ENCODE measurements at places on chromosomes 12 and 14. TPM values are rescaled to one million over a fixed set of nuclear protein-coding genes. Genes with fewer than 3 reads are reported as not detected.

- no peak for DNase-seq
Observed at GRCh38 chr14:53963320-53964227, 6.9 kb upstream of the BMP4 start.

PIWIL1 gene
- total RNA-seq = not detected

- DNase-seq = no peak
Observed at GRCh38 chr12:107967170-107967569, 161.9 kb upstream of the WSCD2 start.

DNA sequence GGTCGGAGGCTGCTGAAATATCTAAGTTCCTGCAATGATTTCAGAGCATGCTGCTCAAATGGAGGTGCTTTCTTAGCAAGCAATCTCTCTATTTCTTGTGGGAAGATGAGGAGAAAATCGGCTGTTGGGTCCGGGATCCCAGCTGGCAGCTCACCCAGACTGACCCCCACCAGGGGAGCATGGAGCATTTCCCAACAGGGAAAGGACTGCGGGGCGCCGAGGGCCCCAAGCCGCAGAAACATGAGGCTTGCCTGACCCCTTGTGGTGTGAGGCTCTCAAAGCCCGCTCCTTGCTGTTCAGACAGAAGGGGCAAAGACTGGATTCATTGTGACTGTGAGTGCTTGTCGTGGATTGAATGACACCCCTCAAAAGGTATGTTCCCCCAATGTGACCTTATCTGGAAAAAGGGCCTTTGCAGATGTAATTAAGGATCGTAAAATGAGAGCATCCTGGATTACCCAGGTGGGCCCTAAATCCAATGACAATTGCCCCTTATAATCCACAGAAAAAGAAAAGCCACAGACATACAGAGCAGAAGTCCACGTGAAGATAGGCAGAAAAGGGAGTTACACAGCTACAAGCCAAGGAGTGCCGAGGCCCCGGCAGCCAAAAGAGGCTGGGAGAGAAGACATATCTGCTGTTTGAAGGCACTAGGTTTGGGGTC, 116.3 kb upstream of the VASH1 start:
- peak; percentile 34 for DNase-seq

KRT3 gene
- not detected for total RNA-seq

DNA sequence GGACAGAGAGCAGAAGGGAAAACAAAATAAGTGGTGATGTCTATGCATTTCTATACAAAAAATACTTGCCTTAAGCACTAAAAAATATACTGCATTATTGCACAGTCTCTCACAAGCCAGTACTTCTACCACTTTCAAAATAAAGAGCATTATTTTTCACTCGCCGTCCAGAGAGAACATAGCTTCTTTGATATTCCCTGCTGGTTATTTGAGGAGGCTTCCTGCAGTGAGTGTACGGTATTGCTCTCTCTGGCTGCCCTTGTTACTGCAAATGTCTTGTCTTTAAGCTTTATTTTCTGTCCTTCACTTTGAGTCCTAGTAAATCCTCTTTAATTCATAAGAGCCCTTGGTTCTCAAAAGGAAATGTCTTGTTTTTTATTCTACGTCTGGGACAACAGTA, 81.1 kb downstream of the EML1 start:
- DNase-seq = no peak

KRT85 gene
- total RNA-seq = not detected

DNA sequence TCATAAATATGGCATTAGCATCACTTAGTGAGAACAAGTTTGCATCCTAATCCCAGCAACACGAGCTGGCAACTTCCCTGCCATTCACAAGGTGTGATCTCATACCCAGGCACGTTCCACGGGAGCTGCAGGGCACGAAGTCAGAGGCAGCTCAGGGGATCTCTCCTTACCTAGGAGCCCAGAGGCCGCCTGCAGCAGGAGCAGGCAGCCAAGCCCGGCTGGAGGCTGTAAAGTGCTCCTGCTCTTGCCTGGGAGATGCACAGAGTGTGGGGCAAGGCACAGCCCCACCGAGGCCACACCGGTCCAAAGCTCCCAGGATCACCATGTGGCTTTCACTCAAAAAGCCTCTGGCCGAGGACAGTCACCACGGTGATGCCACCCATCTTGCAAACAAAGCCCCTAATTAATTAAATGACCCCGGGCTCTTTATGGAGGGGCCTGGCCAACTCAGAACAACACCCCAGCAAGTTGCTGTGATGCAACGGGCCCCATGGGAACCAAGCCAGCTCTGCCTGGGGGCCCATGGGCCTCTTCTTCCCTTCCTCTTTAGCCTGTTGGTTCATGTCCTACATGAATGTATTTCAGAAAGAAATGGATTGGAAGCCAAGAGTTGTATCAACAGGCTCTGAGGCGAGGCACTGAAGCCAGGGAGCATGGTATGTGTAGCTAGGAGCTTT, 26.5 kb downstream of the NUAK1 start:
- DNase-seq = no peak

- DNase-seq = no peak
Observed at GRCh38 chr12:116057356-116057755, 220.1 kb downstream of the MED13L start.

- peak; percentile 60 for DNase-seq
Observed at GRCh38 chr14:72518809-72519377, 375.0 kb downstream of the DPF3 start.

TM7SF3 gene
- 39.1 TPM for total RNA-seq

- no peak for DNase-seq
Observed at GRCh38 chr14:92997343-92998061, 74.6 kb downstream of the CHGA start.

DNA sequence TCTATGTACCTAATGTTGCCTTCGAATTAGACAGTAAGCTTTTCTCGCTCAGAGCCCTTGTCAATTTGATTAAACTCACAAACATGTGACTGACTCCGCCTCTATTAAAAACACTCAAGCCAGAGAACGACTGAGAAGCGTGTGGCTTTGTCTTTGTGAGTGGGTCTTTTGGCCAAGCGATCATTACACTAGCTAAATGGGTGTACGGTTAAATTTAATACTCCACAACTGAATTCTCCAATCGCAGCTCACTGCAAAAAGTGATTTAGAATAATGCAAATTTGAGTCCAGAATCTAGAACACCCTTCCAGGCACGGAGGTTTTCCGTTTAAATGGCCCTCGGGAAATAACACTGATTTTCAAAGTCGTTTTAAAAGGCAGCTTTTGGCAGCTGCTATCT, 253.7 kb downstream of the EFCAB11 start:
- DNase-seq = no peak

PLD4 gene
- total RNA-seq = not detected

GRCh38 chr12:55501601-55502000, 9.4 kb downstream of the OR6C68 start:
- DNase-seq = no peak

JKAMP gene
- 15.6 TPM for total RNA-seq

- no peak for DNase-seq
Observed at GRCh38 chr14:33717866-33718265, 233.0 kb downstream of the EGLN3 start.

ANKRD33 gene
- total RNA-seq = not detected

- DNase-seq = no peak
Observed at GRCh38 chr12:52228931-52229330, 4.1 kb upstream of the KRT7 start.

GPX2 gene
- total RNA-seq = not detected

NGB gene
- total RNA-seq = not detected

MTRFR gene
- total RNA-seq = 27.8 TPM

DNA sequence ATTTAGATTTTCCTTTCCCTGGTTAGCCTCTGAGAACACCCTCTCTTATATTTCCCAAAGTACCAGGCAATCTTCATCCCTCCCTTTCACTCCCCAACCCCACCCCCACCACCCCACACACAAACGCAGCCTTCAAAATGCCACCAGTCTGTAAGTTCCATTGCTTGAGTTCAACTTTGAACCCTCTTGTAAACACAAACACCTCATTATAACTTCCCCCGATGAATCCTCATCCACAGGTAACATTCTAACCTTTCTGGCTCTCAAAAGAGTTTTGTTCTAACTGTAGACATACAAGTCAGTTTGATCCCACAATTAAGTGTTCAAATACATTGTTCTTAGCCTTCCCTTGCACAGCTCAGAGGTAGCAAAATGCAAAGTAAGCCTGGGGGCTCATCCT, 199.4 kb upstream of the FOXN3 start:
- no peak for DNase-seq

NPC2 gene
- 38.0 TPM for total RNA-seq

DNA sequence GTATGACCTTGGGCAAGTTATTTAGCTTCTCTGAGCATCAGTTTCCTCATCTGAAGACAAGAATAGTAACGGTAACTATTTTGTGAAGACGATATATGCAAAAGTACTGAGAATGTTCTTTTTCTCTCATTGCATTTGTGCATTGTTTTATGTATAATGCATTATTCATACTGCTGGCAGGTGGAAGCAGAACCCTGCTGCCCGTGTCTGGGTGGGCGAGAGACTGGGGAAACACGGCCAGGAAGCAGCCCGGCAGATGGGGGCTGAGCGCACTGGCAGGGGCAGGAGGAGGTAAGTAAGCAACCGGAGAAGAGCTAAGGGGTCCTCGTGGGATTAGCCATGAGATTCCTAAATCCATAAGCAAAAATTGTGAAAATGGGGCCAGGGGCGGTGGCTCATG, 115.8 kb upstream of the MED13L start:
- no peak for DNase-seq

- DNase-seq = no peak
Observed at GRCh38 chr12:131829791-131830334, 1.7 kb downstream of the MMP17 start.

CLEC4D gene
- not detected for total RNA-seq

GRCh38 chr12:125683748-125684381, 618.6 kb downstream of the AACS start:
- peak; percentile 64 for DNase-seq

- no peak for DNase-seq
Observed at GRCh38 chr14:68777644-68778043, 15.2 kb downstream of the ZFP36L1 start.

GRCh38 chr14:92384461-92385133, 61.6 kb downstream of the SLC24A4 start:
- DNase-seq = no peak

GRCh38 chr12:111230649-111231048, 138.2 kb downstream of the PHETA1 start:
- no peak for DNase-seq

TAS2R50 gene
- 0.36 TPM for total RNA-seq

DNA sequence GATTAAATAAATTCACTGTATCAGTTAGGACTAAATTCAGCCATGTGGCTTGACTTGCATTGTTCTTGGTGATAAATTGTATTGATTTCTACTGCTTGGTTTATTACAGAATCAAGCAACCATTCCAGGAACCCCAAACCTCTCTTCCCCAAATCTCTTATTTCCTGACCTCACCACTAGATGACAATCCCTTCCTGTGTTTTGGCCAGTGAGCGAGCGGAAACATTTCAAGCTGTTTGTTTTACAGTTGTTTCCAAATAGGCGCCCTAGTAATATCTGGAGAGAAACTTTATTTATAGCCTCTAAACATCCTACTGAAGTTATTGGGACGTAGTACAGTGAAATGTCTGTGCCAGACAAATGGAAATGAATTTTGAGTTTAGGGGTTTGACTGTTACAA, 161.1 kb downstream of the SNAPC1 start:
- DNase-seq = peak; percentile 18

DNA sequence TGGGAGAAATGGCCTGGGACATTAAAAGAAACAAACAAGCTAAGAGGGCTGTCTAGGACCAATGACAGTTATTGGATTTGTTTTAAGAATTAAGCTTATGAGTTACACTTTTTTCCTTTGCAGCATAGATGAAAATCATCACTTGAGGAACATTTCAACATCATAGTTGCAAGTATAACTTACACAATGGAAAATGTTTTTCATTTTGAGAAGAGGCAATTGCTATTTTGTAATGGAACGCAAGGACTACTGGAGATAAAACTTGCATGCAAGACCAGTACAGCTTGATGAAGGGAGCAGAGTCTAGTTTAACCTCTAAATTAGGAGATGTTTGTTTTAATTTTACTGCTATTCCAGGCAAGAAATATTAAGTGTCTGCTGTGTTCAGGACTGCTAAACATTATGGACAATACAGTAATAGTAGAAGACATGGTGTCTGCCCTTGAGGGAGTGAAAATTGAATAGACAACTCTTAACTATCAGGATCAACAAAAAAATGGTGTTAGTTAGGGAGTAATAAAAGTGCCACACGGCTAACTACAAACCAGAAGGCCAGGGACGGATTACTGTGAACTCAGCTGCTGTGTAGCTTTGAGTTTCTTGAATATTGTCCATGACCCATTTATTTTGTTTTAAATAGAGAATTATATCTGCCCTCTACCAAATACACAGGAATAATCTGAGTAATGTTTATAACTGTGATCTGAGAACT, 374.5 kb downstream of the RAD51B start:
- DNase-seq = no peak

GRCh38 chr14:49897414-49897813, 4.5 kb downstream of the ARF6 start:
- no peak for DNase-seq

DNA sequence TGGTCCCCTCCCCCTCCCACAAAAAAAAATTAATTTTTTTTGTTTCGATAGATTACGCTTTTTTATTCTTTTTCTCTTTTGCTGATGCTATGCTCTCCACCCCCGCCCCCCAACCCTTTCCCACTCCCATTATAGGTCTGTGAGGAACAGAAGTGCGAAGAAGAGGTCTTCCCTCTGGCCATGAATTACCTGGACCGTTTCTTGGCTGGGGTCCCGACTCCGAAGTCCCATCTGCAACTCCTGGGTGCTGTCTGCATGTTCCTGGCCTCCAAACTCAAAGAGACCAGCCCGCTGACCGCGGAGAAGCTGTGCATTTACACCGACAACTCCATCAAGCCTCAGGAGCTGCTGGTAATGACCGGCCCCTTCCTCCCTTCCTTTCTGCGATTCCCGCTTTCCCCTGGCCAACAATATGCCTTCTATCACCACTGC, 2.3 kb downstream of the CCND2 start:
- no peak for DNase-seq

NKX2-1 gene
- not detected for total RNA-seq

GRCh38 chr14:100158566-100159093, 815 bp downstream of the DEGS2 start:
- DNase-seq = no peak

GRCh38 chr12:7118881-7119280, 9.8 kb downstream of the RBP5 start:
- no peak for DNase-seq

All from activated naive CD4-positive, alpha-beta T cell treated with anti-CD3 and anti-CD28 coated beads for 36 hours (primary cell).